GM19239 (cell line): ENCODE measurements at places on chromosomes 11 and 22.
A peak's percentile ranks its signal among the peaks of the same experiment; 100 is the strongest.

DNA sequence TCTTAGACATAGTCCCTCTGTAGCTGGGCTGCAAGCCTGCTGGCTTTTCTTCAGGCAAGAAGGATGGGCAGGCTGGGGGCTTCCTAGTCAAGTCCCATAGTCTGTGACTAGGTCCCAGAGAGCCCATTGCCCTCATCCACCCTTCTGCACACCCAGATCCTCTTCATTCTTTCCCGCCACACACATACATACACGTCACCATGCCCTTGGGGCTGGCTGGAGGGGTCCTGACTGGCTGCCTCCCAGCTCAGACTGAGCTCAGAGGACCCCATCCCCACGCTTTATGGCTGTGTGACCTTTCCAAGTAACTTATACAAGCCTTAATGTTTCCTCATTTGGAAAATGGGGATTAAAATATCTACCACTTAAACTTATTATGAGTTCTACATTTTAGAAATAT, 13.5 kb upstream of the PPFIBP2 start:
- no peak for DNase-seq

GRCh38 chr11:106552694-106553203, 465.5 kb downstream of the GUCY1A2 start:
- no peak for DNase-seq

DNA sequence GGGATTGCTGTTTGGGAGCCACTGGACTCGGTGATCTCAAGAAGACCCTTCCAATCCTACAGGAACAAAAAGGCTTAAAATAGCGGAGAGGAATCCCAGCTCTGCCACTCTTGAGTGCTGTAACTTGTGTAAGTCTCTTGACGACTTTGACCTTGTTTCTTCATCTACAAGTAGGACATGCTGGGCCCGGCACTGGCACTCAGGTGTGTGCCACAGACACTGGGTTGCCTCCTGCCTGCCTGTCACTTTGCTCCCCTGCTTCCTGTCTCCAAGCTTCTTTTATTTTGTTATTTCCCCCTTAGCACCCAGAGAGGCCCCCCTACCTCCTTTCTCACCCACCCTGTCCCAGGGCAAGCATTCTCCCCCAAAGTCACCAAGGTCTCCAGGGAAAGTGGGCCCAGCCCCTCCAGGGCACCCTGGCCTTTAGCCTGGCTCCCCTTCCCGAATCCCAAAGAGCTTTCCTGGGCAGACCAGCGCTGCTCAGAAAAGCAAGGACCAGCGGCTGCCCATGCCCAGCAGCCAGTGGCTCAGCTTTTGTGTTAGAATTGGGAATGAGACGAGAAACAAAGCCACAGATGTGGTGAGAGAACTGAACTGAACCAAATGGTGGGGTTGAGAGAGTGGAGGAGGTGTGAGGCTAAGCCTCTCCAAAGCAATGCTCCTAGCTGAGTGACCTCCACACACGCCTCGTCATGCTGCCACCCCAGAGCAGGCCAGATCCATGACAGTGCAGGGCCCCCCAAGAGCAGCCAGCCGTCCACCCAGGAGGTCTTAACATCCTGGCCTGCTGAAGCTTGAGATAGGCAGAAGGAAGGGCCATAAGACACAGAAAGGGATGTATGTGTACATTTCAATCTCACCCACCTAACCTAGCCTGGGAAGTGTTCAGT, 4.5 kb downstream of the TRIM29 start:
- no peak for DNase-seq

DNA sequence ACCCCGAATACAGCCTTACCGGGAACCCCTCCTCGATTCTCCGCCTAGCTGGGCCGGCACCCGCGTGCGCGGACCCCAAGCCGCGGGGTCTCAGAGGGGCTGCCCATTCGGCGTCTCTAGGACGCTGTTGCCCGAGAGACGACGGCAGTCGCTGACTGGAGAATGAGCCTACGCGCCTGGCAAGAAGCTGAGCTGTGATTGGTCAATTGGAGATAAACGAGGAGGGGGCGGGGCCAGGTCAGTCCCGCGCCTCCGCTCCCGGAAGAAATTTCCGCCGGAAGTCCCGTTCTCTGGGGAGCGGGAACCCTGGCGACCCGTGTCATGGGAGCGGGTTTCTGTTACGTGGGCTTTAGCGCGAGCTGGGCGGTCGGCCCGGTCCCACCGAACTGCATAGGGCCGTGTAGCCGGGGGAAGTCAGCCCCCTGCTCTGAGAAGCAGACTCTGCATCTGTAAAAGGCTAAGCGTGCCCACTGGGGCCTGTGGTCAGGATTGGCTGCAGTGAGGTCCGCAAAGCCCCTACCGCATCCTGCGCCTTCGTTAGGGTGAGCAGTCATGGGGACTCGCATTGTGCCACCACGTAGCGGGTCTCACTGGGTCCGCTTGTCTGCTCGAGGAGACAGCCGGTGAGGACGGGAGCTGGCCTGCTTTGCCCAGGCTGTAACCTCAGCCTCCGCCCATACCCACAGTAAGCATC, at the start of gene EFCAB6:
Gene EFCAB6, minus strand, starts transcription at position 157 of the 694 bp plus-strand sequence. CDS start 29,987 bp downstream, outside the sequence.
- peak; percentile 87 for DNase-seq

DNA sequence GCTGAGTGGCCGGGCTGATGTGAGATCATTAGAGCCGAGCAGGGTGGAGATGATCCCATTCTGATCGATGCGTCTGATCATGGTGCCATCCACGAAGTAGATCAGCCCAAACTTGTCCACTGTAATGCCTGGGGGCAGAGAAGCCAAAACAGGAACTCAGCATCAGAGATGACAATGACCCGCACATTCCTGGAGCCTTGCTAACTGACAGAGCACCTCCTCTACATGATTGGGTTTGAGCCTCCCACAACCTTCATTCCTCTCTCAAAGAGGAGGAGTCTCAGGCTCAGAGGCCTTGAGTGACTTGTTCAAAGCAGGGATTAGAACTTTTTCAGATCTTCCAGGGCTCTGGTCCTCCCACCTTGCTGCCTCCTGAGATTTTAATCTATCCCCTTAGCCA, 133.7 kb upstream of the NARS2 start:
- DNase-seq = no peak

GRCh38 chr11:36657610-36658267, 59.7 kb upstream of the RAG2 start:
- DNase-seq = no peak
